ENCODE measurements at places on chromosomes 13 and 19.

DNA sequence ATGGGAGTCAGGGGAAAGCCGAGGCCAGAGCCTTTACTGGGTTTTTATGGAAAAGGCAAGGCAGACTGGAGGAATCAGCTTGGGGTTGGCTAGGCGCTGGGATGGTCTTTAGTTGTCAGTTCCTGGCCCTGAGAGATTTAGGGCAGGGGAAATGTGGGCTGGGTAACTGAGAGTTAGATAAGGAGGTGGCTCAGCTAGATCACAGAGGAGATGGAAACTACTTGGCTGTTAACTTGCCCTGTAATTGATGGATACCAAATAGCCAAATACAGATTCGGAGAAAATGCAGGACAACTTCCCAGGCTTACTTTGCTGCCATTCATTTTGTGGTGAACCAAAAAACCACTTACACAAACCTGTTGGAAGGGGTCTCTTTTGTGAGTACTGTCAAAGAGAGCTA lies 54.0 kb downstream of the LRCH1 start:
- DNase-seq: no peak

DNA sequence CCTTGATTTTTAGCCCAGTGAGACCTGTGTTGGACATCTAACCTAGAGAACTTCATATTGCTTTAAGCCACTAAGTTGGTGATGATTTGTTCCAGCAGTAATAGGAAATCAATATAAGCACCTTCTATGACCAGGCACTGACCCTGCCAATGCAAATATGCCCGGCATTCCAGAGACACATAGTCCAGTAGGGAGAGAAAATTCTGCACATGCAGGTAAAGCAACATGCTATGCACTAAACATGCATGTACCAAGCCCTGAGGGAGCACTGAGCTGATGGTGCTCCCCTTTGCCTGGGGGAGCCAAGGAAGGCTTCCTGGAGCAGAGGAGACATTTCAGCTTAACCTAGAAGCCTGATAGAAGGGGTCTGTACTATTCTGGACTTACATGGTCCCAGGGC lies 40.4 kb upstream of the C13orf42 start:
- no peak for DNase-seq

- DNase-seq: no peak
These were observed 636 bp upstream of the ZNF579 start for GRCh38 chr19:55581145-55581822.

GRCh38 chr19:35143231-35143715 lies at the start of gene FXYD7:
Gene FXYD7 (plus strand): TSS chr19:35143255. CDS start chr19:35143334, 79 bp downstream.
- DNase-seq: no peak

GRCh38 chr13:107348471-107348870 lies 780.5 kb upstream of the ARGLU1 start:
- DNase-seq: no peak

DNA sequence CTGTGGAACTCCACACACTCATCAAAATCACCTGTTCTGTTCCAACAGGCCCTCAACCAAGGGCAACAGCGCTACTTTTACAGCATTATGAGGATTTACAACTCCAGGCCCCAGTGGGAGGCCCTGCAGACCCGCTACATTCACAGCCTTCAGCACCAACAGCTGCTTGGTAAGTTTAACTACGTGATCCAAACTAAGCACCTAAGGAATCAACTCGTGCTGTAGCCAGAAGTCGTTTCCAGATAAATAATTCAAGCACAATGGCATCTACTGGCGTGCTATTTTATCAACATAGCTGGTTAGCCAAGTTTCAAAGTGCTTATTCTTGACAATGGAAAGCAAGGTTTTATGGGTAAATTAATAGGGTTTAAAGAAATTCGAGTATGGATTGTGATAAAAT lies 5.3 kb downstream of the FAM216B start:
- DNase-seq: no peak

- DNase-seq: no peak
These were observed 2.5 kb downstream of the SHISA7 start for GRCh38 chr19:55440411-55441105.

GRCh38 chr13:53920916-53921315 lies 892.3 kb downstream of the OLFM4 start:
- DNase-seq: no peak

GRCh38 chr19:42427313-42427712 lies at the start of gene LIPE:
Gene LIPE (minus strand): TSS chr19:42427388. CDS start chr19:42427149, 239 bp downstream.
- DNase-seq: no peak

GRCh38 chr13:29020314-29020713 lies 200.2 kb downstream of the MTUS2 start:
- DNase-seq: no peak

- DNase-seq: no peak
These were observed 1856.1 kb downstream of the OLFM4 start for GRCh38 chr13:54884682-54885081.

DNA sequence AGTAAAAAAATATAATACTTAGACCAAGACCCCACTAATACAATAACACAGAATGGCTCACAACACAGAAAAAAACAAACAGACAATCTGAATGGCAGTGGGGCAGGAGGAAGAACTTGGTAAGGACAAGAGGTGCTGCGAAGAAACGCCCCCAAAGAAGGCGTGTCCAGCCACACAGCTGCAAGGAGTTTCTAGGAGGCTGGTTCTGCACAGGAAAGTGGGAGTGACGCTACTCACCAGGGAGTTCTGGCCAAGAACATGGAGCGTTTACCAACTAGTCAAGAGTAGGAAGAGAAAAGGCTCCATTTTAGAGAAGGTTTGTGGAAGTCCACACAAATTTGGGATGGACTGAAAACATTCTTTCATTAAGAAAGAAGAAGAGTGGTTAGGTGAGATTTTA lies 95.3 kb upstream of the SLC15A1 start:
- no peak for DNase-seq

- no peak for DNase-seq
These were observed at the start of gene NLRP8 for GRCh38 chr19:55947532-55947931. Gene NLRP8 (plus strand): TSS chr19:55947832.

GRCh38 chr19:42276821-42277220 lies 7.8 kb downstream of the CIC start:
- no peak for DNase-seq

DNA sequence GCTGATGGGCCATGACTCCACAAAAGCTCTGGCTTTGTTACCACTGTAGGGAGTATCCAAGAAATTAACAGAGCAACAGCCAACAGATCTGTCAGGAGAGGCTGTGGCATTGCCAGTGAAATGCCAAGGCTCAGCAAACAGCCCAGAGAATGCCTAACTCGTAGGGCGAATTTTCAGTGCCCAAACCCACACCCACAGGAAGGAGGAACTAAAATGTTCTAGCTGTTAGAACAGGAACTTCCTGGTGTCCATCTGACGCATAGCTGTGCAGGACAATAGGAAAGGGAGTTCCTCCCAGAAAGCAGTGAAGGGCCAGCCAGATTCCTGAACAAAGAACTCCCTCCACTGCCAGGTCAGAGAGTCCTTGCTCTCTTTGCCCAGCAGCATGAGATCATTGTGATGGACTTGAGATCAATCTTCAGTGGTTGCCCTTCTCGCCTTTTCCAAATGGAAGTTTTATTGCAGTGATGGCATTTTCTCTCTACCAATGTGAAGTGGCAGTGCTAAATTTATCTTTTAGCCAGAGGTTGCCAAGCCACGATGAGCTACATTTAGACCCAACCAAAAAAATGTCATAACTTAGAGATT lies 224.2 kb upstream of the STARD13 start:
- DNase-seq: no peak

DNA sequence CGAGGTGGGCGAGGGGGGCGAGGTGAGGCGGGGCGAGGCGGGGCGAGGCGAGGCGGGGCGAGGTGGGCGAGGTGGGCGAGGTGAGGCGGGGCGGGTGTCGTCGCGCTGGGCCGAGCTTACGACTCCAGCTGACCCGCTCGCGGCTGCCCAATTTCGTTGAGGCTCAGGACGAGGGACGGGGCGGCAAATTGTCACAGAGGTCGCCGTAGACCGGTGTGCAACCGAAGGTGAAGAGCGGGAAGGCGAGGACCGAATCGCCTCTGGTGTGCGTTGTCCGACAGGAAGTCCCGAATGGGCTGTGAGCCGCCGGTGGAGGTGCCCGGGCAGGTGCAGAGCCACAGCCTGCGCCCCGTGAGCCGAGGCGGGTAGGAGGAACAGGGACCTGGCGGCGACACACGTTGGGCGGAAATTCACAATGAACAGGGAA lies at the start of gene LACC1:
LACC1 (plus strand) TSS at position 150 of the 427 bp plus-strand sequence. CDS start 1,082 bp downstream, outside the sequence.
- no peak for DNase-seq

DNA sequence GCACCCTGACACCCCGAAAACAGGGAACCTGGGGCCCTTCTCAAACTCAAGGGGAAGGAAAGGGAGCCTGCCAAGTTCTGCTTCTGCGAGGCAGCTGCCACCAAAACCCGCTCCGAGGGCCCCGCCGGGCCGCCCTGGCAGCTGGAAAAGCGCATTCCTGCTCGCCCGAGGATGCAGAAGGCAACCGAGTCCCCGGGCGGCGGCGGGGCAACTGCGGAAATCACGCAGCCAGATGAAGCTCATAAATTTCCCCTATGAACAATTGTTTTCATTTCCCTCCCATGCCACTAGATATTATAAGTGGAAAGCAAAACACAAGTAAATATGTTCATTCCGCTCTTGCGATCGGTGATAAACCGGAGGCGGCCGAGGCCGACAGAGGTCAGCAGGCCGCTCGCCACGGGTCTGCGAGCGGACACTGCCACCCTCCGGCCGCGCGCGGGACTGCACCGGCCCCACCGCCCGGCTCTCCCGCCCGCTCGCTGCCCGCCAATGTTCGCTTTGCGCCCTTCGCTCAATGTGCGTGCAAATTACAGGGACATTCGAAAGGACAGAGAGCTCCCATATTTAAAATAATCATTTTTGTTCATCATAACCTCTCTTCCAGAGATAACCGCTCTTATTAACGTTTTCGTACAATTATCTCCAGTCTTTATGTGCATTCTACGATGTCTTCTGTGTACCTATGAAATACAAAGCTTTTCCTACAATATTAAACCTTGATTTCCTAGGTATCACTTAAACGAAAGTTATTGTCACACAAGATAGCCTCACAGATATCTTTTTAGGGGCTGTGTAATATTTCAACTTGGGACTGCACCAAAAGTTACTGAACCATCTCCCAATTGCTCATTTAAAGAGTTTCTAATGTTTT lies 120.8 kb upstream of the ZNF507 start:
- peak; percentile 55 for DNase-seq

- no peak for DNase-seq
These were observed 1.1 kb downstream of the NAA16 start for GRCh38 chr13:41312176-41312500.

DNA sequence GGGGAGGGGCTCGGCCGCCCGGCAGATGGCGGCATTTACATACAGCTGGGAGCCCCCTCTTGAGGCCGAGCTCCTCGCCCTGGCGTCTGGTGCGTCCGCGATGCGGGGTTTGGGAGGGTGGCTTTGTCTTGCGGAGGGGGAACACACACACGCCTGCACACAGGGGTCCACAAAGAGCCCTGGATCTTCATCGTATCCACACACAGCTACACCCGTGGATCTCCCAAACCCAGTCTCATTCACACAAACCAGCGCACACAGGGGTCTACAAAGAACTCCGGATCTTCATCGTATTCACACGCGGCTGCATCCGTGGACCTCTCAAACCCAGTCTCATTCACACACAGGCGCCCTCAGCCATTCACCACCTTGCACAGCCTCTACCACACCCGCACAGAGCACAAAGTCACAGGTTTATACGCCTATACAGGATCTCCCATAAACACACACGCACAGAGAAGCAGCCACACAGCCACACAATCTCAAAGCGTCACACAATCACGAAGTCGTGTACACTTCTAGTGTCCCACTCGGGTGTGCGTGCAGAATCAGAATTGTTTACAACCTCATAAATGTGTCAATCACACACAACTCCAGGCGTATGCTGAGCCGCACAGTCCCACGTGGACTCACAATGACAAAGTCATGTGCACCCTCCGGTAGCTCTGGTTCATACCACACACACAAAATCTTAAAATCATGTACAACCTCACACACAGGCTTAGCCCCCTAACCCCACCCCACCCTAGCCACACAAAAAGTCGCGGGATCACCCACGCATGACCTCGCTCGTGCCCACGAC lies 550 bp upstream of the DLL3 start:
- DNase-seq: no peak

GRCh38 chr13:112709825-112710783 lies 20.3 kb downstream of the ATP11A start:
- DNase-seq: no peak

- DNase-seq: no peak
These were observed 193.6 kb upstream of the TSC22D1 start for GRCh38 chr13:44769686-44770085.

GRCh38 chr13:94390881-94391280 lies 88.6 kb downstream of the DCT start:
- no peak for DNase-seq

- DNase-seq: no peak
These were observed 177.3 kb upstream of the KL start for GRCh38 chr13:32838945-32839344.

DNA sequence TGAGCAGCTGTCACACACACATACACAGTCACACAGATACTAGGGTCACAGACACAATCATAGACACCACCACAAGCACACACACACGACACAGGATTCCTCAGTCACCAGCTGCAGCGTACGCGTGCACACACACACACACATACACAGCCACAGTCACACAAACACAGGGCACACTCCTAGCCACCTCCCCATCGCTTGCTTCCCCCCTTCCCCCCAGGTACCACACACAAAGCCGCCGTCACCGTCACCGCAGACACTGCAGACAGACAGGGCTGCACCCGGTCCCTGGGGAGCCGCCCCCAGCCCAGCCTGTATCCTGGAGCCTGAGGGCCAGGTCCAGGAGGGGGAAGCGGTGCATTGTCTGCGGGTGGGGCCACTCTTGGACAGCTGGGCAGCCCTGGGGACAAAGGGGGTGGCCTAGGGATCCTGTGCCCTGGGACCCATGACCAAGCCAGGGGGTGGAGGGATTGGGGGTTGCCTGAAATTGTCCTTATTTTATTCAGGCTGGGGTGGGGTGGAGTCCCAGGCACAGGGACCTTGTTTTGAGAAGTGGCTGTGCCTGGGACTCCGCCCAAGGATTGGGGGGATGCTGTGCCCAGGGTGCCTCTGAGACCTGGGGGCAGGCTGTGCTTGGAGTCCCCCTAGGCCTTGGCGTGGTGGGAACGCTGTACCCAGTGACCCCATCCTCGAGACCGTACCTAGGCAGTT lies 957 bp downstream of the NUMBL start:
- DNase-seq: peak; percentile 39

- DNase-seq: no peak
These were observed 16.6 kb downstream of the TMEM255B start for GRCh38 chr13:113775451-113776145.

DNA sequence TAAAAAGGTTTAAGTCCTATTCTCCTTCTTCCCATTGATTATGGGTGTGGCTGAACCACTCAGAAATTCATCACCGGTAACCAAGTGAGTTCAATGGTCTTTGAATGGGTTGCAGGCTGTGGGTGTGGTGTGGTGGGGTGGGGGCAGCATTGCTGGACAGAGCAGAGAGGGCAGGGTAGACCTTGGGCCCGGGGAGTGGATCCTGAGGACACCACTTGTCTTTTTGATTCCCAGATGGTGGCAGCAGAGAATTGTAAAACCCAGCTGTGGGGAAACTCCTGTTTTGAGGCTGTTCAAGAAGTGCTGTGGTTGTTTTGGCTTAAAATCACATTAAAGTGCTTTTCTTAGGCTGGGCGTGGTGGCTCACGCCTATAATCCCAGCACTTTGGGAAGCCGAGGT lies 45.8 kb upstream of the RGCC start:
- no peak for DNase-seq

- no peak for DNase-seq
These were observed 2.7 kb downstream of the CLEC4G start for GRCh38 chr19:7729211-7729610.

Data from activated B cell treated with CpG ODN at 0.5 μM for 24 hours (primary cell).